Stimulated activated CD8-positive, alpha-beta memory T cell treated with anti-CD3 and anti-CD28 coated beads, Interleukin-15, amount 100 ng/mL, for 24 hours (primary cell): ENCODE measurements at places on chromosomes 3 and 15.

GRCh38 chr3:189508784-189509501 lies 122.2 kb upstream of the TP63 start:
- no peak for DNase-seq

DNA sequence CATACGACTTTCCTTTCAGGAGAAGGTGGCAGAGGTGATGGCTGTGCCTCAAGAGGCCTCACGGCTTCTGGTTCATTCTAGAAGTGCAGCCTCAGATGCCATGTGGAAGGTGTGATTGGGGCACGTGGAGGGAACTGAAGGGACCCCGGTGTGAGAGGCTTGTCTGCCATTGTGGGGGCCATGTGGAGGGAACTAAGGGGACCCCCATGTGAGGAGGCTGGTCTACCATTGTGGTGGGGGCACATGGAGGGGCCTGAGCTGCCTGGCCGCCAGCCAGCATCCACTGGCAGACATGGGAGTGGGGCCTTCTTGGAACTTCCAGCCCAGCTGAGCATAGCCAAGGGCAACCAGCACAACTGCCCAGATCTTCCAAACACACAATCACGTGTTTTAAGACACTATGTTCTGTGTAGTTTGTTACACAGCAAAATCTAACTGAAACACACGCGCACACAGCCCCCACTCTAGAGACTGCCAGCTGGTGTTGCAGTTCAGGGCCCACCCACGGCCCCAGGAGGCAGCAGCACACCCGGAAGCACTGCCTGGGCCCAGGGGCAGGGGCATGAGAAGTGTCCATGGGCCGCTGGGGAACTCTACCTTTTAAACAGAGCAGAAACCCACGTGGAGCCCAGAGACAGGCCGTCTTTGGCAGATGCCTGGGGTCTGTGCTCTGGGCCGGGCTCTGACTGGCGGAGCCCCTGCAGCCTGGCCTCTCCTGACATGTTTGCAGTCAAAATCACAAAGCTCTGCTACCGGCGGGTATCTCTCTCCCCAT lies 66.8 kb downstream of the IQSEC1 start:
- no peak for DNase-seq

DNA sequence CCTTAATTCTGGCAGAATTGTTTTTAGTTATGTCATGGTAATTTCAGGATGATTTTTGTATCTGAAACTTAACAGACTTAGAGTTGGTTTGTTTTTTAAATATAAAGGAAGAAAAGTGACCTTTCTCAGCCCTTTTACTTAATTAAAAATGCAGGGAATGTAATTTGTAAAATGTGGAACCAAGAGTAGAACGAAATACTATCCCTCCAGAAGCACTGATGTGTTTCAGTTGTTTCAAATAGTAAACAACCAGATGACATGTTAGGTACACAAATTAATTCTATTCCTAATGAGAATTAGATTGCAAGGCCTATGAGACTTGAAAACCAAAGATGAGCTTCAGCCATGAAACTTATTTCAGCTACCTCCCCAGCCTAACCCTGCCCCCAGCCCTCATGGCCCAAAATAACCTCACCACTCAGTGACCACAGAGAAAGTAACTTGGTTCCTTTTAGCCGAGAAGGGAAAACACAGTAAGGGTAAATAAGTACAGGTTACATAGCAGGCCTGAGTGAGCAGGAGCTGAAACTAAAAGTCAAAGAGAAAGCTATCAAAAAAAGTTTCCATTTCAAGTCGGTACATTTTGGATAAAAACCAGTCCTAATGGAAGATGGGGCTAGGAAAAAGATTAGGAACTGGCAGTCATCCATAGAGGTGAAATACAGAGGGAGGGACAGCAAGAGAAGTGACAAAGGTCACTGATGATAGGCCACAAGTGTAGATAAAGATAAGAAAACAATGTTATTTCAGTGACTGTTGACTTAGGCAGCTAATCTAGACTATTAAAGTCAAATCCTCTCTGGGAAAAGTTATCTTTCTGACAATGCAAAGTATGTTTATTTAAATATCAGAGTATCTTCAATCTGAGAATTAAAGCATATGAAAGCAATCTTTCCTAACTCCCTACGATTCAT lies 23.2 kb downstream of the SENP8 start:
- DNase-seq: no peak

DNA sequence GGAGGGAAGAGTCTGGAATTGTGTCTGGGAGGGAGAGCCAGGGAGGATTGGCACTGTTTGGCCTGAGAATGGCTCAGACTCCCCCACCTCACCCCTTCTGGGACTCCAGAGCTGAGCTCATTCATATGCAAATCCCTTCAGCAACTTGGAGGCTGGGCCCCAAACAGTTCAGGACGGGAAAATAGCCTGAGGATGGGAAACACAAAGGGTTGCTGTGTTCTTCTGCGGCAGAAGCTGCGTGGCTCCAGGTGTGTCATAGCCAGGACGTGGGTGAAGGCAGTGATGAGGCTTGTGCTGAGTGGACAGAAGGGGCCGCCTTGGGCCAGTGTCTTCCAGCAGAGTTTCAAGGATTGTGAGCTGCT lies 16.6 kb downstream of the MASP1 start:
- DNase-seq: no peak

- DNase-seq: no peak
Observed at GRCh38 chr3:157754451-157754850, 251.2 kb upstream of the VEPH1 start.

DNA sequence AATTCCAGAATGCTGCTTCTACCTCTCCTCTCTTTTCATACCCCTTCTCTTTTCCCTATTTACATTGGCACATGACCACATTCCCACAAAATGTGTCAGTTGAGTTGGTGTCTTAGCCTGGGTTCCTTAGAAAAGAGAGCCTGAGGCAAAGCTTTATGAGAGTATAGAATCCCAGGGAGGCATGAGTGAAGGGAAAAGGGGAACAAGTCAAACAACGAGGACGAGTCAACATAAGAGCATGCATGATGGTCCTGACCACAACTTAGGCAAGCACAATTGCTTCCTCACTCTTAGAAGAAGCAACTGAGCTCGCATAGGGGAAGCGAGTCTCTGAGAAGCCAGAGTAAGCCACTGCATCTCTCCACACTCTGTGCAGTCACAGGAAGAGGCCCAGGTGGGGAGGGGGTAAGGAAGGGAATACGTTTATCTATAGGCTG lies 15.4 kb upstream of the ZNF774 start:
- DNase-seq: no peak

GRCh38 chr3:56835650-56836227 lies 34.0 kb upstream of the ARHGEF3 start:
- DNase-seq: no peak

GRCh38 chr15:81007428-81008064 lies 6.8 kb downstream of the TLNRD1 start:
- DNase-seq: no peak

GRCh38 chr15:39921274-39921638 lies 1.2 kb upstream of the GPR176 start:
- DNase-seq: no peak

DNA sequence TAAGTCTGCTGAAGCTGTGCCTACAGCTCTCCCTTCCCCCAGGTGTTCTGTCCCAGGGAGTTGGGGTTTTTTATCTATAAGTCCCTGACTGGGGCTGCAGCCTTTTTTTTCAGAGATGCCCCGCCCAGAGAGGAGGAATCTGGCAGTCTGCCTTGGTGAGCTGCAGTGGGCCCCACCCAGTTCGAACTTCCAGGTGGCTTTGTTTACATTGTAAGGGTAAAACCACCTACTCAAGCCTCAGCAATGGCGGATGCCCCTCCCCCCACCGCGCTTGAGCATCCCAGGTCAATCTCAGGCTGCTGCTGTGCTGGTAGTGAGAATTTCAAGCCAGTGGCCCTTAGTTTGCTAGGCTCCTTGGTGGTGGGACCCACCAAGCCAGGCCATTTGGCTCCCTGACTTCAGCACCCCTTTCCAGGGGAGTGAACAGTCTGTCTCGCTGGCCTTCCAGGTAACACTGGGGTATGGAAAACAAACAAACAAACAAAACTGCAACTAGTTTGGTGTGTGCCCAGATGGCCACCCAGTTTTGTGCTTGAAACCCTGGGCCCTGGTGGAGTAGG lies 189.4 kb downstream of the MFSD1 start:
- DNase-seq: no peak

GRCh38 chr3:98012979-98013378 lies 22.1 kb downstream of the GABRR3 start:
- no peak for DNase-seq

DNA sequence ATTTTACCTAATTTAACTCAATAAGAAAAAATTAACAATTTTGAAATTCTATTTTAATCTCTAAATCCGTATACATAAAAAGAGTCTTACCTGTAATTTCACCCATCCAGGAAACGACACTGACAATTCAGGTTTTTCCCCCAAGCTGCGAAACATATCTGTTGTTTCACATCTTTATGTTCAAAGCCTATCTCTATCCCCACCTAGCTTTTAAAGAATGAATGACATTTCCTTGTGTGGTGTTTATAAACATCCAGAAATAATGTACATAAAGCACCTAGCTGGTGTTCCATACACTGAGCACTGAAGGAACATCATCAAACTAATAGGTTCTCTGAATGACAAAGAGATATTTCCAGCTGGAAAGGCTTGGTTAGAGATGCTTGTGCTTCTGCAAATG lies 867.8 kb downstream of the SQOR start:
- DNase-seq: no peak

- no peak for DNase-seq
Observed at GRCh38 chr15:88661041-88661700, 22.4 kb downstream of the ISG20 start.

GRCh38 chr3:7322957-7323669 lies 462.2 kb downstream of the GRM7 start:
- no peak for DNase-seq

GRCh38 chr3:113607219-113607596 lies 74.9 kb downstream of the SIDT1 start:
- DNase-seq: no peak

DNA sequence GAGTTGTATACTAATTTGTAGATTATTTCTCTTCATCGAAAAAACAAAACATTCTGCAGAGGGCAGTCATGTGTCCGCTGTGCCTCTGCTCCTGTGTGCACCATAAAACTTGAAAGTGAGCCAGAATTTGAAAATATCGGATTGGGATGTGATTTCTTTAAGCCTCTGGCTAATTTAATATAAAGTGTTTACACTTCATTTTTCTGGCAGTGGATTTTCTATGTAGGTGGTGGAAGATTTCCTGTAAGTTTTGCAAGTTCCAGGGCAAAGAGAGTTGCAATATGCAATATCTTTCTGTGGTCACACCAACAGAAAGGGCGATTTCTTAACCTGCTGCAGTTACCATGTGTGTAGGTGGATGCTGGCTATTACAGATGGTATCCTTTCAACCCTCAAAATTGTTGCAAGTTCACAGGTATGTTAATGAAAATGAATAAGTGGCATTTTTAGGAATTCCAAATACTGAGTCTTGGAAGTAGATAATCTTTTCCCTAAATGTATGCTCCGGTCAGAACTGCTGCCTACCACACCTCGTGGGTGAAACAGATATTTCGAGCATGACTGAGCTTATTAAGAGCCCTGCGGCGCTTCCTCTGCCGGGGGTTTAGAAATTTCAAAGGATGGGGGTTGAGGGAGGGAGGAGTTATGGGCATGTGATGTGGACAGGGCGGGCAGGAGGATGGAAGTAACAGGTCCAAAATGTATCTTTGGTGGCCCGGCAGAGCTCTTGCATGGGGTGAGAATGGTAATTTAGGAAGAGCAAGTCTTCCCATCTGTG lies 134.0 kb downstream of the PGPEP1L start:
- no peak for DNase-seq

GRCh38 chr3:142961539-142961938 lies 1.9 kb downstream of the PAQR9 start:
- DNase-seq: no peak

GRCh38 chr3:30945291-30945690 lies 50.8 kb upstream of the GADL1 start:
- no peak for DNase-seq

DNA sequence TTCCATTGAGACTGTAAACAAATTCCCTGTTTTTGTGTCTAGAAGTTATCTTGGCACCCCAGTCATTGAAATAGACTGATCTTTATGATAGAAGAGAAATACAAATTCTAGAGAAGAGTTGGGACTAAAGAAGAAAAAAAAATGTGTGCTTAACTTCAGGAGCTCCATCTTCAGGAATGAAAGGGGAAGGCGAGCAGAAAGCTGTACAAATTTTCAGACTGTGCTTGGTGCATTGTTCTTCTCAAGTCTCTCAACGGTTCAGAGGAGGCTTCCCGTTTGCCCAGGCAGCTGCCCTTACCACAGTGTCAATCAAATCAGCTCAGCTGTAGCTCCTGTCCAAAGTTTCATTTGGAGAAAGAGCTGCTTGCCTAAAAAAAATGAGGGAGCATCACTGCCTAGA lies 41.7 kb downstream of the OXSM start:
- no peak for DNase-seq

DNA sequence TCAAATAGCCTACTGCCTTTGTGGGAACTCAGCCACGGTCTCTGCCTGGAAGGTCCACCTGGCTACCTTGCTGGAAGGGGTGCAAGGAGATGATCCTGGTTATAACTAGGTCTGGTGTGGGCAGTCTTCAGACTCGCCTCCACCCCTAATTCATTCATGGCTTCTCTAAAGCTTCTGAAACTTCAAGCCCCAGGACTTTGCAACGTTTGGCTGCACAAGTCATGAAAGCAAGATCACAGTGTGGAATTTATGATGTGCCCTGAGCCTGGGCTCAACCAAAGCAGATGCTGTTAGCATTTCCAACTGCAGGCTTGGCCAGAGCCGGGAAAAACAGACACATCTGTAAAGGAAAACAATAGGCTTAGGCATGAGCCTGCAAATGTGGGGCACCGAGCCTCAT lies 200.4 kb upstream of the WNT5A start:
- no peak for DNase-seq

GRCh38 chr3:53072653-53073552 lies 27.0 kb upstream of the SFMBT1 start:
- peak; percentile 66 for DNase-seq

DNA sequence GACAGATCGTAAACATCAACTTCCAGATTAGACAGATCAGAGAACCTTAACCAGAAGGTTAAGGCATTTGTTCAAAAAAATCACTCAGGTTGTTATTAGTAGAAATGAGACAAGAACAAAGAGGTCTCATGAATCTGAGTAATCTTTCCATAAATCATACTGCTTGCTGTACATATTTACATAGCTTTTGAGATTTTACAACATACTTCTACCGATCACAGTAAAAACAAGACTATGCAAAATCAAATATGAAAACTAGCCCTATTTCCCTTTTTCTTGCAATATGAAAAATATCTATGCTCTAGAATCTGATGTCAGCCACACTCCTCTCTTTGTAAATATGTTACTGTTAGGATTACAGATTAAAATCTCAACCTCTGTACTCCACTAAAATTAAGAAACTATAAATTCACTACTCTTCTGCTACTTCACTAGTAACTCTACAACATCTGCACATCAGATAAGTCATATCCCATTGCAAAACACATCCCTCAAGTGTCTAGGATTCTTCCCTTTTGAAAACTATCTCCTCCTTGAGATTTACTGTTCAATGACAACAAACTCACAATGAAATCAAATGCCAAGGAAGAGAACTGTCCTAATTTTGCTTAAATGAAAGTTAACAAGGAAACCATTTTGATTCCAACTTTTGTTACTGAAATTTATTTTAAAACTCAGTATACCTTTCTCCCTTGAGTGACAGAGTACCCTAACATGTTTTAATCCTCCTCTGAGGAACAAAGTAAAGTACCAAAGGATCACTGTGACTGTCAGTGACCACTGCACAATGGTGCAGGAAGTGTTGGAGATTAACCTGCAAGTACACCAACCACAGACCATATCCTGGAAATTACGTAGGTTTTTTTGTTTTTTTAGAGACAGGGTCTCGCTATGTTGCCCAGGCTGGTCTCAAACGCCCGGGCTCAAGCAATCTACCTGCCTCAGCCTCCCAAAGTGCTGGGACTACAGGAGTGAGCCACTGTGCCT lies 12.8 kb downstream of the DCUN1D1 start:
- no peak for DNase-seq
